Metanephros (tissue), 2 donors: ENCODE measurements at places on chromosomes 5 and 9. TPM values are rescaled to one million over a fixed set of nuclear protein-coding genes. Genes with fewer than 3 reads are reported as not detected.

RNF183 gene
- total RNA-seq: 3.1 TPM

STK10 gene
- total RNA-seq: 30.2 TPM

JAKMIP2 gene
- total RNA-seq: 2.9 TPM

EGFL7 gene
- total RNA-seq: 131 TPM
